ENCODE measurements at places on chromosomes 5 and 9. TPM values are rescaled to one million over a fixed set of nuclear protein-coding genes. Genes with fewer than 3 reads are reported as not detected.

GRCh38 chr9:36970007-36970888 lies 63.8 kb downstream of the PAX5 start:
- H3K27me3 ChIP-seq = peaks cover 11% of the 10 kb centered on the region
- H3K36me3 ChIP-seq = no peaks in the 10 kb centered on the region
- H3K27ac ChIP-seq = no peak overlapping the region
- no peak overlapping the region for H3K4me3 ChIP-seq

DNA sequence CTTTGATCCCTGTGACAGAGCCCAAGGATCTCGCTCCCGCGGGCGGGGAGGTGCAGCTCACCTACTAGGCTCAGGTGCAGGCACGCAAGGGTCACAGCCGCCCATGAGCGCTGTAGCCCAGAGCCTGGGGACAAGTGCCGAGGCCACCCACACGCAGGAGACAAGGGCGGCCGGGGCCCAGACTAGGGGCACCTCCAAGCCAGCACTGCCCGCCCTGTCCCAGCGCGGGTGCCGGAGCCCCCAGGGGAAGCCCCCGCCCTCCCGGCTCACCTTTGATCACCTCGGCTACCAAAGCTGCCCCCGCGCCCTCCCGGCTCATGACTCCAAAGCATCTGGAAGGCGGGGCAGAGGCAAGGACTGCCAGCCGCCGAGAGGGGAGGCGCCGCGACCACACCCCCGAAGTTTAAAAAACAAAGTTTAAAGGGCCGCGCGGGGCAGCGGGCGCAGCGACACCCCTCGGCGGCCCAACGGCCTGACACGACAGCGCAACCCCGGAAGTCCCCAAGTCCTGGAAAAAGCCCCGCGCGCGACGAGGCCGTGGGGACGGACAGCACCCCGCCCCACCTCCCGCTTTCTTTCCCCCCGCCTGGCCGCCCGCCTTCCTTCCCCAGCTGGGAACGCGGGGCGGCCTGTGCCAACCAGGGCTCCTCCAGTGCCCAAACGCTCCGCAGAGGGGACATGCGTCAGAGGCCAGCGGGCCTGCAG lies 53.0 kb downstream of the CDC14B start:
- H3K4me3 ChIP-seq = peak overlapping the region; percentile 81
- H3K36me3 ChIP-seq = no peaks in the 10 kb centered on the region

- peak overlapping the region; percentile 31 for H3K27ac ChIP-seq
- peak overlapping the region; percentile 83 for H3K4me3 ChIP-seq
- peaks cover 35% of the 10 kb centered on the region for H3K4me1 ChIP-seq
- peak; percentile 30 for DNase-seq
- H3K27me3 ChIP-seq = peaks cover 53% of the 10 kb centered on the region
Measured at GRCh38 chr9:95511952-95512708, 4.6 kb downstream of the PTCH1 start.

GRCh38 chr5:4703931-4704458 lies 436.1 kb upstream of the ADAMTS16 start:
- H3K36me3 ChIP-seq = no peaks in the 10 kb centered on the region
- no peaks in the 10 kb centered on the region for H3K4me1 ChIP-seq
- no peak for DNase-seq
- H3K27me3 ChIP-seq = no peaks in the 10 kb centered on the region
- H3K27ac ChIP-seq = no peak overlapping the region

DNA sequence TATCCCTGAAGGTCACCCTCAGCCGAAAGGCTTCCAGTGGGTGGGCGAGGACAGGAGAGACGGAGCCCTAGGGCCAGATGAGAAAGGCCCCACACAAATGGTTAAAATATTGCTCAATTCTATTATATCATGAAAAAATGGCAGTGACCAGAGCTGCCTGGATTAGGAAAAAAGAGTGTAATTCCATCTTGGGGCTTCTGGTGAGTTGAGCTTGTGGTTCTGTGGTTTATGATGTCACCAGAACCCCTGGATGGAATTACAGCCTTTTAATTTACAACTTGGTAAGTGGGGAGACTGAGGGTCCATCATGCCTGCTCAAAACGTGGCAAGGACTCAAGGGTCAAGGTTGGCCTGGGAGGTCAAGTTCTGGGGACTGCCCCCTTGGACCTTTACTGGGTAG lies 55.5 kb upstream of the STC2 start:
- H3K36me3 ChIP-seq = no peaks in the 10 kb centered on the region
- no peak for DNase-seq
- H3K4me1 ChIP-seq = no peaks in the 10 kb centered on the region
- H3K27ac ChIP-seq = no peak overlapping the region
- H3K27me3 ChIP-seq = peaks cover 10% of the 10 kb centered on the region

DNA sequence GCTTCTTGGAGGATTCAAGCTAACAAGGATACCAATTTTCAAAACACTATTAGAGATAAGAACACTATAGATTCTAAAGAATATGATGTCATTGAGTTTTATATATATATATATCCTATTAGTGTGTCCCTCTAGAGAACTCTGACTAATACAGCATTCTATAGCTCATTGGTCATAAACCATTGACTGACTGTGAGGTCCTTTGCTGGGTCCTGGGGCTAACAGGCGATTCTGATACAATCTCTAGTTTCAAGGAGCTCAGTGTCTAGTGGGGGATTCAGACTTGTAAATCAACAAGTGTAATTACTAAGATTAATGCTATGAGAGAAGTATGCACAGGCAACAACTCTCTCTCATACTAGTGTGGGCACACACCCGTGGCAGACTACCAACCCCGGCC lies 234.5 kb downstream of the DENND1A start:
- no peak overlapping the region for H3K4me3 ChIP-seq
- DNase-seq = no peak
- peaks cover 2% of the 10 kb centered on the region for H3K36me3 ChIP-seq
- H3K27ac ChIP-seq = no peak overlapping the region

- H3K4me1 ChIP-seq = peaks cover 8% of the 10 kb centered on the region
- H3K4me3 ChIP-seq = peak overlapping the region; percentile 25
- no peaks in the 10 kb centered on the region for H3K36me3 ChIP-seq
- no peak overlapping the region for H3K27ac ChIP-seq
- peaks cover 47% of the 10 kb centered on the region for H3K27me3 ChIP-seq
Measured at GRCh38 chr9:76615177-76615603, 149.0 kb upstream of the PCA3 start.

GRCh38 chr5:4093236-4093635 lies 497.6 kb downstream of the IRX1 start:
- no peaks in the 10 kb centered on the region for H3K4me1 ChIP-seq
- no peaks in the 10 kb centered on the region for H3K27me3 ChIP-seq
- H3K36me3 ChIP-seq = no peaks in the 10 kb centered on the region
- H3K4me3 ChIP-seq = no peak overlapping the region
- DNase-seq = no peak

- no peaks in the 10 kb centered on the region for H3K27me3 ChIP-seq
- H3K4me1 ChIP-seq = peaks cover 4% of the 10 kb centered on the region
Measured at GRCh38 chr9:3491450-3491849, 34.4 kb downstream of the RFX3 start.

DNA sequence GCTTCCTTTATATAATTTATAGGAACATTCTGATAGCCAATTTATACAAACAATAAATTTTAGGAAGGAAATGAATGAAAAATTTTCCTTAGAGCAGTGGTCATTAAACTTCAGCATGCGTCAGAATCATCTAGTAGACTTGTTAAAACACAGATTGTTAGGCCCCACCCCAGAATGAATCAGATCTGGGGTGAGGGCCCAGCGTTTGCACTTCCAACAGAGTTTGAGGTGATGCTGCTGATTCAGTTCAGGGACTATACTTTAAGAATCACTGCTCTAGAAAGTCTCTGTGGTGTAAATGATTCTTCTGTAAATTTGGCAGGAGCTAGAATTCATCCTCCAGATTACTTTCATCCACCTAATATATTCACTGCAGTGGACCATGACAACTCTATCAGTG lies 80.4 kb downstream of the SLC12A2 start:
- H3K4me1 ChIP-seq = no peaks in the 10 kb centered on the region
- no peak overlapping the region for H3K27ac ChIP-seq
- H3K4me3 ChIP-seq = no peak overlapping the region
- DNase-seq = no peak
- H3K36me3 ChIP-seq = peaks cover 31% of the 10 kb centered on the region
- H3K27me3 ChIP-seq = no peaks in the 10 kb centered on the region

Gene CCL27
- not detected for total RNA-seq

Gene ANKH
- total RNA-seq = 52.4 TPM

Gene TMC1
- total RNA-seq = not detected

Gene GARIN3
- total RNA-seq = not detected

Gene SLC24A2
- total RNA-seq = not detected

Gene CDC20B
- 0.48 TPM for total RNA-seq
